ENCODE measurements at places on chromosomes 11 and 22.

GRCh38 chr11:75986966-75987365 is 172.0 kb downstream of the UVRAG start:
- no peak for DNase-seq

- no peak for DNase-seq
Measured at GRCh38 chr11:68077617-68078582, 39.1 kb downstream of the TCIRG1 start.

GRCh38 chr11:12860827-12861226 is 148.3 kb upstream of the RASSF10 start:
- no peak for DNase-seq

GRCh38 chr11:72690166-72690565 is 15.9 kb upstream of the PDE2A start:
- DNase-seq = no peak

DNA sequence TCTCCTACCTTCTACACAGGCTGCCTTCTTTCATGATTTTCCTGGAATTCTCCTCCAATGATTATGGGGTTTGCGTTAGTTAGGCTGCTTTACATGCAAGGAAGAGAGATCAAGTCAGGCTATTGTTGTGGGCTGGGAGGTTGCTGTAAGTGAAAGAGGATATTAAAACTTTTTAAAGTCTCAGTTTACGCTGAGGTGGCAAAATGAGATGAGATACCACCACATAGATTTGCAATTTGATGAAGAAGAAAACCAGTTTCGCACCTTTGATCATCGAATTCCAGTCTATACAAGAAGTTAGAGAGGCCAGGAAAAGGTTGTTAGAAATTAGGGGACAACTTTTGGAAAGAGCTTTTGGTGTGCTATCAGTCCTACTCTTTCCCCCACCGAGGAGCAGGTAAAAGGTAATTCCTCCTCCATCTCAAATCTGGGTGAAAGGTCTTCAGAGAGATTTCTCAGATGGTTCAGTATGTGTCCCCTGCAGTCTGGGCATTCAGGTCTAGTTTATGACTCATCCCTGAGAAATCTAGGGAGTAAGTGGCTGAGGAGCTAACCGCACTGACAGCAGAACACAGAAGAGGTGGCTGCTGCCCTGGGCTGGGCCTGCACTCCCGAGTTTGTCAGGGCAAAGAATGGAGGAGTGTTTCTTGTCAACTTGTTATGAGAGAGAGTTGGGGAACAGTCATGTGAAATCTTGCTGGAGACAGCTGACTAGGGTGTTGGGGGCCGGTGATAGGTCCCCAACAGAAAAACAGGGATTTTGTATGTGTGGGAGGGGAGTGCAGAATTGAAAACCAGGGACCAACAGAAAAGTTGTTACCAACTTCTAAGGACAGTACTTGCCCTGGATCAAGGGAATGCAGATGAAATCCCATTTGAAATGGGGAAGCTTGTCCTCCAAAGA is 34.7 kb downstream of the CCDC83 start:
- DNase-seq = no peak

Data from NCI-H1930 (cell line).